NCI-H1092 (cell line): ENCODE measurements at places on chromosomes 4 and X.

GRCh38 chr4:108171339-108172230 lies 2.9 kb upstream of the LEF1 start:
- DNase-seq, result no peak

- DNase-seq, result no peak
These were observed 44.2 kb downstream of the TBC1D14 start for GRCh38 chr4:6953751-6954380.

DNA sequence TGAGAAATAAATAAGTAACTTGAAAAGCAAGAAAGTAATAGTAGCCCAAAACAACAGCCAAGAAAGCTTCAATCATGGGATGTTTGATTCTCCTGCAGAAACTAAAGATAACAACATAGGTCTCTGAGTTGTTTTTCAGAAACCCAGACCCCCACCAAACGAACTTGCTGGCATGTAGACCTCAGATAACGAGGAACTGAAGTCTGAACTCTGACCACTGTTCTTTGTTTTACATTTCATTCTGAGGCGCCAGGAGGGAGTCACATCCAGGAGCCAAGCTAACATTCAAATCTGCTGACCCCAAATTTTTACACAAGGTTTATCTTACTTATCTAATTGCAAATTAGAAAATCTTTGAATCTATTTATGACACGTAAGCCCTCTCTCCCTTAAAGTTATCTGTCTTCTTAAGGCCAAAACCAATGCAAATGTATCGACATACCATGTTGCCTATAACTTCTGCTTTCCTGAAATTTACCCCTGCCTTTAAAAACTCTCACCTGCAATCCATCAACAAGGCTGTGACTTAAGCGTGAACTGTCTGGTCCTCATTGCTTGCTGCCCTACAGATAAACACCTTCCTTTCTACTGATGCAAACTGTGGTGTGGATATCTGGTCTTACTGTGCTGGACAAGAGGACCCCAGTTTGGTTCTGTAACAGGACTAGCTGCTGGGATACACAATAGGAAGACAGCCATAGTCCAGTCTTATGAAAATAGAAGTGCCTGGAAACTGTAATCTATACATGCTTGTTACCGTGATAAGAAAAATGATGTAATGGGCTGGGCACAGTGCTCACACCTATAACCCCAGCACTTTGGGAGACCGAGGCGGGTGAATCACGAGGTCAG lies 37.5 kb upstream of the NEIL3 start:
- DNase-seq, result no peak

DNA sequence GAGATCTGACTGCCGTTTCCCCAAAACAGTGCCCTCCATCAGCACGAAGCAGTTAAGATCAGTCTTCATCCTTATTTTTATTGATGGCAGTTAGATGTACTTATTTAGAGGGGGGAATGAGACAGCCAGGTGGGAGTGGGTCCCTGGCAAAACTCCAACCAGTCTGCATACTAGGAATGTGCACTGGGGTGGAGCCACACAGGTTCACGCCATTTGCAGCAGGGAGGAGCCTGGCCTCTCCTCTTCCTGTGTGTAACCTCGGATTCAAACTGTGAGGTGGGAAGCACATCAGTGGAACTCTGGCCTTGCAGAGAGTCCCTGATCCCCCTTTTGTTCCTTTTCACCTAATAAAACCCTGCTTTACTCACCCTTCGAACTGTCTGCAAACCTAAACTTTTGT lies 987.7 kb upstream of the GRIA3 start:
- no peak for DNase-seq

- DNase-seq, result no peak
These were observed 64.4 kb upstream of the HTR2C start for GRCh38 chrX:114519524-114519923.

- DNase-seq, result no peak
These were observed 1.1 kb downstream of the IRAK1 start for GRCh38 chrX:154018518-154019060.

GRCh38 chr4:81404294-81404693 lies 67.4 kb downstream of the RASGEF1B start:
- no peak for DNase-seq

DNA sequence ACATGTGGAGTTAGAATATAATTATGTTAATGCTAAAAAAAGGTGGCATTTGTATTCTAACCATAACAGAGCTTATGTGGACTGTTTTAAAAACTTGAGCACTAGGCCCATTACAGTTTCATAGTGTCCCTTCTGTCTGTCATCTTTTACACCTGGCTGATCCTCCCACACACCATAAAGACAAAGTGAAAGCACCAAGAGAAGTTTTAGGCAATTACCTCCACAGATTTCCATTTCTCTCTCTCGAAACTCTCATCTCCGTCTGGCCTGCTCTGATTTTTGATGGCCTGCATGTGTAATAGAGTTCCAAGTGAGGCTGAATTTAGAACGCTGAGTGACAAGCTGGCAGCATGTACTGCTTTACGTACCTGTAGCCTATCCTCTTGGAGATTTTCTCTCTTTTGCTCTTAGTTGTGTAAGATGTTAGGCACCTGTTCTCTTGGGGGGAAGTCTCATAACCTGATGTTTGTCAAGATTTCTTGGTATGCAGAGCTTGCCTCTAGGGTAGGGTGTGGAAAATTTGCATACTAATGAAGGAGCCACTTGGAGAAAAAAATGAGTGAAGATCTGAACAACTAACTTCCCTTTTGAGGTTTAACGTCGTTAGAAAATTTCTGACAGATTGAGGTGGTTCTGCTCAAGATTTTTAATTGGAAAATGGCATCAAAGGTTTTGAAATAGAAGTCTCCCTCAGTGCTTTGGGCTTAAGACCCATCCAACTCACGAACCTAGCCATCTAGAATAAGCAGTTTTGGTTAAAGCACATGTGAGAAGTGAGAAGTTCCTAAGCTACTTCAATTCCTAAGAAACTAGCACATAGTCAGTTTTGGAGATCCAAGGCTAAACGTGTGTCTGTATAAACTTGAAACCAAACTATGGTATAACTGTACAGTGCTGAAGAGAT lies 57.6 kb upstream of the RAP1GDS1 start:
- DNase-seq, result no peak

- DNase-seq, result no peak
These were observed 104.2 kb downstream of the KLHL8 start for GRCh38 chr4:87116231-87116630.

- no peak for DNase-seq
These were observed 46.9 kb downstream of the TMEM131L start for GRCh38 chr4:153512952-153513500.

GRCh38 chr4:3781997-3782930 lies 16.1 kb downstream of the ADRA2C start:
- no peak for DNase-seq

DNA sequence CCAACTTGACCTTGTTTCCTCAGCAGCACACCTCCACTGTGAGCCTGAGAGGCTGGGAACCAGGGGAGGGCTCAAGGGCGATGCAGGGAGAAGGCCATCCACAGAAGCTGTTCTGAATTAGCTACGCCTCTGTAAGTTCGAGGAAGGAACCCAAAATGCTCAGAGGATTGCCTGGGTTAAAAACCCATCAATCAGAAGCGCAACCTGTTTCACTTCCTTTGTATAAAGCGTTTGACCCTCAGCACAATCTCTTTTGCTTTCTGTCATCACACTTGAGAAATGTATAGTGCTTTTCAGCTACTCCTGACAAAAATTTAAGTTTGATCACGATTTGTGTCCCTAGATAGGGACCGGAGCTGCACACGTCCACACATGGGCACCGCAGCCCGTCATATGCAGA lies 48.0 kb upstream of the MAP3K15 start:
- DNase-seq, result no peak

DNA sequence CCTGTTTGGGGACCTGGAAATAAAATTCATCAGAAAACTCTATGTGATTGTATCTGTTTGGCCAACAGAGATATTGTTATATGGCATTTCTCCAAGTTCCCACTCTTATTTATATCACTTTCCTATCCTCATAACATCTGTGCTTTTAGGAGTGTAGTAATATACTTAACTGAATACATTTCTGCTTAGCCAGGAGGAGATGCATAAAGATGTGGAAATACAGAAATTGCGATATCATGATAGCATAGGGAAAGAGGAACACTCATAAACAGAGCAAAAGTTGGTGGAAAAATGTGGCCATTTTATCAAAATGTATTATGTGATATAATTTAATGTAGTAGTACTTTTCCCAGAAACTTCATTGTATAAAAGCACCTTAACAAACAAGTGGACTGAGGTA lies 46.1 kb upstream of the TSPAN7 start:
- no peak for DNase-seq

DNA sequence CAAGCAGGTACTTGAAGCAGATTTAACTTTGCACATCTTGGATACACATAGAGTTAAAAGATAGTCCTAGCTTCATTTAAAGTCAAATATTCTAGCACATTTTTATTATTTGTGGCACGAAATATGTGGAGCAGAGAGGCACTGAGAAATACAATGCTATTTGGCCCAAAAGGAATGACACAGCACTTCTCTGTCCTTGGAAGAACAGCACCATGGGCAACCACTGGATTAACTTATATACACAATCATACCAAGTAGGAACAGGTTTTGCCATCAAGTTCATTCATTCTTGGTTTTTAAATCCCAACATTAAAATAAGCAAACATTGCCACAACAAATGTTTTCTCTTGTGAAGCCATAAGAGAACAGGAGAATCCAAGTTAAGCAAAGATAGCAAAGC lies 924 bp upstream of the ENAM start:
- DNase-seq, result no peak

GRCh38 chrX:125378205-125378604 lies 58.5 kb downstream of the TEX13C start:
- no peak for DNase-seq

DNA sequence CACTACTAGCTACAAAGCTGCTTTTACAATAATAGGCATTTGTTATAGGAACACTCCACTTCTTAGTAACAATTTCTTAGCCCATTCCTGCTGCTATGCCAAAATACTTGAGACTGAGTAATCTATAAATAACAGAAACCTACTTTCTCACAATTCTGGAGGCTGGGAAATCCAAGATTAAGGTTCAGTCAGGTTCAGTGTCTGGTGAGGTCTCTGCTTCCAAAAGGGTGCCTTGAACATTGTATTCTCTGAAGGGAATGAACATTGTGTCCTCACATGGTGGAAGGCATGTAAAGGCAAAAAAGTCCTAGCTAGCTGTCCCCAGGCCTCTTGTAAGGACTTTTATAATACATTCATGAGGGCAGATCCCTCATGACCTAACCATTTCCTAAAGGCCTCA lies 7.0 kb downstream of the SLC9B1 start:
- no peak for DNase-seq

- DNase-seq, result no peak
These were observed 205.0 kb upstream of the DMD start for GRCh38 chrX:33416273-33416805.

DNA sequence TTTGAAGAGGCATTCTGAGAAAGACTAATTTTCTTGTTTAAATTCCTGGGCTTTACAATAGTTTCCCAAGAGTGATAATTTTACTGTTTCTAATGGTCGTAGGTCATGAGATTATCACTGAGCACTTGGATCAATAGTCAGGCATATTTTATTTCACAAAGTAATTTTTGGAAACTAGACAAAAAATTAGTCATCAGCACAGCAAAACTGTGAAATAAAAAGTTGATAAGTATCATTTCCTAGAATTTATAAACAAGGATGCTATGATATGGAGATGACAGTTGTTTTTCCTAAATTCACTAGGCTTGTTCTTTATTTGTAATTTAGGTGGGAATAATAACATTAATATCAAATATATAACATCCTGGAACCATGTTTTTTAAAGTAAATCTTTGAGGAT lies 33.0 kb downstream of the SULT1B1 start:
- no peak for DNase-seq

DNA sequence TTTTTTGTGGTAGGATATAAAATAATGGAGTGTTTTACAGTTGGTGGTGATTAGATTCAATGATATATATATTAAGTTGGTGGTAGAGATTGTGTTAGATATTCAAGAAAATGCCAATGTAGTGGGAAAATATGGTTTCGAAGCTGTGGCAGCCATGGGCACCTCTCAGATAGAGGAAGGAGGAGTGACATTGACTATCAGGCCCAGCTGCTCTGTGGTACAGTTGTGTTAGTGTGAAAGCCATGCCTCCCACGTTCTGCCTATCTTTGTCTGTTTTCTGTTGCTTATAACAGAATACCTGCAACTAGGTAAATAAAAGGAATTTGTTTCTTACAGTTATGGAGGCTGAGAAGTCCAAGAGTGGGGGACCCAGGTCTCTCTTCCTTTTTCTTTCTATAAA lies 101.9 kb downstream of the ARHGAP10 start:
- no peak for DNase-seq

DNA sequence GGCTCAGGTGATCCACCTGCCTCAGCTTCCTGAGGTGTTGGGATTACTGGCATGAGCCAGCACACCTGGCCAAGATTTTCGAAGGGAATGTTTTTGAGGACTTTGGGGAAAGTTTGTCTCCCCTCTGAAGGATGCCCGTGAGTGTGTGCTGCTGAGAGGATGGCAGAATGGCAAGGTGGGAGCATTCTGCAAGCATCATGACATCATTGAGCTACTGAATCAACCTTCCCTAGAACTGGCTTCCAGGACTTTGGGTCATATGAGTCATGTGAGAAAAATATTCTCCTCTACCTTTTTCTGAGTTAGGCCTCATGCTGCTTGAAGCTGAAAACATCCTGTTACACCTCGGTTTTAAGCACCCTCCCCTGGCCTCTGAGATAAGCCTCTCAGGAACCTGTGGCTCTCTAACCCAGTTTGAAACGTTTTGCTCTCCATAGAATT lies 31.0 kb downstream of the TMEM131L start:
- DNase-seq, result no peak

- DNase-seq, result no peak
These were observed 854.6 kb downstream of the TRIML1 start for GRCh38 chr4:188993871-188994270.

DNA sequence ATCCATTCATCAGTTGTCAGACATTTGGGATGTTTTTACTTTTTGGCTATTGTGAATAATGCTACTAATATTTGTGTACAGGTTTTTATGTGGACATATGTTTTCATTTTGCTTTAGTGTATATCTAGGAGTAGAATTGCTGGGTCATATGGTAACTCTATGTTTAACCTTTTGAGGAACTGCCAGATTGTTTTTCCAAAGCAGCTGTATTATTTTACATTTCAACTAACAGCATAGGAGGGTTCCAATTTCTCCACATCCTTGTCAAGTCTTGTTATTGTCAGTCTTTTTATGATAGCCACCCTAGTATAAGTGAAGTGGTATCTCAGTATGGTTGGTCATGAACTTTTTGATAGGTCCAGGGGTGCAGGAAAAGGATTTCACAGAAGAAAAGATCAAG lies 114.5 kb upstream of the FAM9C start:
- no peak for DNase-seq

GRCh38 chr4:29142708-29143107 lies 1577.5 kb upstream of the PCDH7 start:
- DNase-seq, result no peak

GRCh38 chrX:55839485-55839884 lies 121.9 kb downstream of the RRAGB start:
- no peak for DNase-seq
